Stimulated activated CD4-positive, alpha-beta T cell treated with anti-CD3 and anti-CD28 coated beads, Interleukin-15, amount 100 ng/mL, for 1 hour (primary cell): ENCODE measurements at places on chromosomes 3 and 15.

GRCh38 chr3:29718661-29719065, 437.8 kb downstream of the RBMS3 start:
- no peak for DNase-seq

DNA sequence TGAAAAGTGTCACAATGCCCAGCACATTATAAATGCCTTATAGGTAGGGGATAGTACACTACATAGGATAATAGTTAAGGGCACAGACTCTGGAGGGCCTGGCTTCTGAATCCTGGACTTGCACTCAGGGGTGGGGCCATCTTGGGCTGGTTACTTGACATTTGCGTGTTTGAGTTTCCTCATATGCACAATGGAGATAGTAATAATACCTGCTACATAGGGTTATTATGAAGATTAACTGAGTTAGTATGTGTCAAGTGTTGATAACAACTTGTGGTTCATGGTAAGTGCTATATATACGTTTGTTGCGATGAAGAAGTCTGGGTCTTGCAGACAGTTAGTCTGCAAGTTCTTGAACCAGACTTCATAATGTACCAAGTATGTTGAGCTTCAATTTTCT, 37.0 kb downstream of the MITF start:
- no peak for DNase-seq

GRCh38 chr3:177824841-177825240, 627.6 kb upstream of the TBL1XR1 start:
- no peak for DNase-seq

- DNase-seq: peak; percentile 27
Observed at GRCh38 chr15:29090617-29091466, 178.8 kb downstream of the NSMCE3 start.

GRCh38 chr3:176574786-176575185, 622.5 kb downstream of the TBL1XR1 start:
- DNase-seq: no peak

DNA sequence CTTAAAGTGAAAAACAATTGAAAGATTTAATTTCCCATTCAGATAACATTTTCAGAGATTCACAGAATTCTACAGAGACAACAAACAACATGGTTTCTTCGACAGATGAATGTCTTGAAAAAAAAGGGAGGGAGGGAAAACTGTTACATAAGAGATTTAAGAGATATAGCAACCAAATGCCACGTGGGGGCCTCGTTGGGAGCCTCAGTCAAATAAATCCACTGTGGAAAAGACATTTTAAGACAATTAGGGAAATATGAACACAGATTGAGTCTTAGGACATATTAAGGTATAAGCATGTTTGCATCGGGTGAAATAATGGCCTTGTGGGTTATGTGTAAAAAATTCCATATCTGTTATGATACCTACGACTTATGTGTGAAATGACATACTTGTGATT, 5.0 kb upstream of the PRRT3 start:
- DNase-seq: no peak

GRCh38 chr3:143442814-143443447, 323.4 kb downstream of the CHST2 start:
- no peak for DNase-seq

GRCh38 chr15:57403566-57404325, 27.4 kb downstream of the CGNL1 start:
- DNase-seq: no peak

GRCh38 chr3:108089579-108089978, 1.3 kb downstream of the CD47 start:
- no peak for DNase-seq

DNA sequence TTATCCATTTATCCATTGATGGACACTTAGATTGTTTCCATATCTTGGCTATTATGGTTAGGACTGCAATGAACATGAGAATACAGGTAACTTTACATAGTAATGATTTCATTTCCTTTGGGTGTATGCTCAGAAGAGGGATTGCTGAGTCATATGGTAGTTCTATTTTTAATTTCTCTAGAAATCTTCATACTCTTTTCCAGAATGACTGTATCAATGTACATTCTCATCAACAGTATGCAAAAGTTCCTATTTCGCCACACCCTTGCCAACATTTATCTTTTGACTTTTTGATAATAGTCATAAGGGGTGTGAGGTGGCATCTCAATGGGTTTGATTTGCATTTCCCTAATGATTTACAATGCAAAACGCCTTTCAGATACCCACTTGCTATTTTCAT, 6.2 kb upstream of the NIPA1 start:
- no peak for DNase-seq

- no peak for DNase-seq
Observed at GRCh38 chr3:86658876-86659275, 332.1 kb downstream of the VGLL3 start.

DNA sequence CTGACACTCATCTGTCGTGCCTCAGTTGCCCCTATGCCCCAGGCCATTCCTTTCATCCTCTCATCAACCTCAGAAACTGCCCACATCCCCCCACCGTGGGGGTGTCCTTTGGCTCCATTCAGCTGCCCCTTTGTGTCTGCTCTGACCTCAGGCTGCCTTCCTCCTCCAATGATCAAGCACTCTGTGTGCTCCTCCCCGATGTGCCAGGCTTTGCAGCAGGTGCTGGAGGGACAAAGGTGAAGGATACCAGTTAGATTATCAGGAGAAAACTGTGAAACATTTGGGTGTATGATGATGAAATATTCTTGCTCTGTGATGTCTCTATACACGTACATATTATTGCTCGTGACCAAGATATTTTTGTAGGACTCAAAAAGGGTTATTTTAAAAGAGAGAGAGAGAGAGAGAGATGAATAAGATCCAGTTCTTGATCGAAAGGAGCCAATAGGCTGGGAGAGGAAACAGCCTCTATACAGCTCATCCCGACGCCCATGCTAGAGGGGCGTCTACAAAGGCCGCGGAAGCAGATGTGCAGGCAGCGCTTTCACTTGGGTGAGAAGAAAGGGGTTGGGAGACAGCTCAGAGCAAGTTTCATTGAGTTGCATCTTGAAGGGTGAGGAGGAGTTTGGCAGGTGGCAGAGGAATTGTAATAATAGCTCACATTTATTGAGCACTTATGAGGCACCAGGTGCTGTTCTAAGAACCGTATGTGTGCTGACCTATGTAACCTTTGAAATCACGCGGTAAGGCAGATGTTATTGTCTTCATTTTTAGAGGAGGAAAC, 28.3 kb upstream of the ADCY5 start:
- no peak for DNase-seq

- no peak for DNase-seq
Observed at GRCh38 chr3:28042707-28043106, 198.7 kb upstream of the CMC1 start.

GRCh38 chr15:63920504-63921175, 86.9 kb upstream of the HERC1 start:
- DNase-seq: no peak
